ENCODE measurements at places on chromosomes 6 and 20.

- peak; percentile 32 for DNase-seq
Observed at GRCh38 chr20:41861772-41862422, 243.7 kb upstream of the CHD6 start.

DNA sequence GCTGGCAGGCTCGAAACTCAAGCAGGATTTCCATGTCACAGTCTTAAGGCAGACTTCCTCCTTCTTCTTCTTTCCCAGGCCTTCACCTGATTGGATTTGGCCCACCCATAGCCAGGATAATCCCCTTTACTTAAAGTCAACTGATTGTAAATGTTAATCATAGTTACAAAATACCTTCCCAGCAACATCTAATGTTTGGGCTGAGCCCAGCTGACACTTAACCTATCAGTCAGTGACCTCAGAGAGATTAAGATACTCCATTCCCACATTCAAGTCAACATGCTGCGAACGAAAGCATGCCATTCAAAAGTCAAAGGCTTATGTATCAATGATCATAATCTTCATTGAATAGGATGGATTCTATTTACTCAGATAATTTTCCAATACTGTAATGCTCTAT is 16.0 kb downstream of the MAP7 start:
- no peak for DNase-seq

GRCh38 chr20:41386502-41387427 is 20.1 kb upstream of the EMILIN3 start:
- DNase-seq: no peak

- DNase-seq: no peak
Observed at GRCh38 chr20:48120120-48120519, 334.8 kb upstream of the SULF2 start.

- no peak for DNase-seq
Observed at GRCh38 chr6:106184629-106185028, 98.5 kb downstream of the PRDM1 start.

- DNase-seq: no peak
Observed at GRCh38 chr6:33417128-33417902, 592 bp downstream of the CUTA start.

DNA sequence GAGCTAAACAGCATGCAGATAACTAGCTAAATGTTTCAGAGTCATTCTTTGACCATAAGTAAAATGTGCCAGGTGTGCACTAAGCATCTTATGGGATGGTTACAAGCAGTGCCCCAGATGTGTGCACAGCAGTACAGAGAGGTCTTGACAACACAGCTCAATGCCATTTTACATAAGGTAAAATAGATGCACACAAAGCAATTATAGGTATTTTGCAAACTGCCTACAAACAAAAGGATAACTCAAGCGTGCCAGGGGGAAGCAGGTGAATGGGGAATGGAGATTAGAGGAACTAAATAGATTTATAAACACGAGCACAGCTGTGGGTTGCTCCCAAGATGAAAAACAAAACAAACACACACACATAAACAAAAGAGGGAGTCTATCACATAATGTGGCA is 64.8 kb downstream of the SLC2A10 start:
- DNase-seq: no peak

DNA sequence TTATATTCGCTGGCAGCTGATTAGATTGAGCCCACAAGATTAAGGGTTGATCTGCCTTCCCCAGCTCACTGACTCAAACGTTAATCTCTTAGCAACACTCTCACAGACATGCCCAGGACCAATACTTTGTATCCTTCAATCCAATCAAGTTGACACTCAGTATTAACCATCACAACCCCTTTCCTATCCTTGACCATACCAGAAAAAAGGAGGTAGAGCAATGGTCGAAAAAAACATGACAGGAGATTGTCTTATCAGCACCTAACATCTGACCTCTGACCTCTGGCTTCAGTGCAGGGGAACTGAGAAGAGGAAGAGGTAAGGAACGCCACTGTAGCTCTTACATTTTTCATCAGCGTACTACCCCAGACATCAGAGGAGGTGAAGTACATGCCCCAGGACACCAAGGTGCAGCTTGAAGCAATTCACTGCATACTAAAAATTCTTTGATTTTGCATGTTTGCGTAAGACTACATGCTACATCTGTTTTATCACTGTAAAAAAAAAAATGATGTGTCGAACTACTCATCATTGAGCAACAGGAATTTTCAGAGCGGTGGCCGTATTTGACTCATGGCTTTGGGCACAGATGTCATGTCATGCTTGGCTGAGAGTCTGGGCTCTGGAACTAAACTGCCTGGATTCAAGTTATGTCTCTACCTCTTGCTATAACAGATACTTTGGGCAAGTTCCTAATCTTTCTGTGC is 188.0 kb upstream of the TAB2 start:
- no peak for DNase-seq

DNA sequence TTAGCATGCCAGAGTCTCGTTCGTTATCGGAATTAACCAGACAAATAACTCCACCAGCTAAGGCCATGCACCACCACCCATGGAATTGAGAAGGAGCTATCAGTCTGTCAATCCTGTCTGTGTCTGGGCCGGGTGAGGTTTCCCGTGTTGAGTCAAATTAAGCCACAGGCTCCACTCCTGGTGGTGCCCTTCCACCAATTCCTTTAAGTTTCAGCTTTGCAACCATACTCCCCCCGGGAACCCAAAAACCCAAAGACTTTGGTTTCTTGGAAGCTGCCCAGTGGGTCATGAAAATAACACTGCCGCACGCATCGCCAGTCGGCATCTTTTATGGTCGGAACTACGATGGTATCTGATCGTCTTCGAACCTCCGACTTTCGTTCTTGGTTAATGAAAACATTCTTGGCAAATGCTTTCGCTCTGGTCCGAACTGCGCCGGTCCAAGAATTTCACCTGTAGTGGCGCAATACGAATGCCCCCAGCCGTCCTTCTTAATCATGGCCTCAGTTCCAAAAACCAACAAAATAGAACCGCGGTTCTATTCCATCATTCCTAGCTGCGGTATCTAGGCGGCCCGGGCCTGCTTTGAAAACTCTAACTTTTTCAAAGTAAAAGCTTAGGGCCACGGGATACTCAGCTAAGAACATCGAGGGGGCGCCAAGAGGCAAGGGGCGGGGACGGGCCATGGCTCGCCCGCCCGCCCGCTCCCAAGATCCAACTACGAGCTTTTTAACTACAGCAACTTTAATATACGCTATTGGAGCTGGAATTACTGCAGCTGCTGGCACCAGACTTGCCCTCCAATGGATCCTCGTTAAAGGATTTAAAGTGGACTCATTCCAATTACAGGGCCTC is 1958.5 kb upstream of the DEFB115 start:
- DNase-seq: no peak

DNA sequence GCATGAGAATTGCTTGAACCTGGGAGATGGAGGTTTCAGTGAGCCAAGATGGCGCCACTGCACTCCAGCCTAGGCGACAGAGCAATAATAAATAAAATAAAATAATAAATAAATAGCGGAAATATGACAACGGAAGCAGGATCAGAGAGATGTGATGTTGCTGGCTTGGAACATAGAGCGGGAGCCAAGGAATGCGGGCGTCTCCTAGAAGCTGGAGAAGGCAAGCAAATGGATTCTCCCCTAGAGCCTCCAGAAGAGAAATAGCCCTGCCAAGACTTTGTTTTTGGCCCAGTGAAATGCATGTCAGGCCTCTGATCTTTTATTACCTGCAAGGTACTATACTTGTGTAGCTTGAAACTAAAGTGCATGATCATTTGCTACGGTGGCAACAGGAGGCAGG is 12.4 kb downstream of the KIAA1755 start:
- no peak for DNase-seq

DNA sequence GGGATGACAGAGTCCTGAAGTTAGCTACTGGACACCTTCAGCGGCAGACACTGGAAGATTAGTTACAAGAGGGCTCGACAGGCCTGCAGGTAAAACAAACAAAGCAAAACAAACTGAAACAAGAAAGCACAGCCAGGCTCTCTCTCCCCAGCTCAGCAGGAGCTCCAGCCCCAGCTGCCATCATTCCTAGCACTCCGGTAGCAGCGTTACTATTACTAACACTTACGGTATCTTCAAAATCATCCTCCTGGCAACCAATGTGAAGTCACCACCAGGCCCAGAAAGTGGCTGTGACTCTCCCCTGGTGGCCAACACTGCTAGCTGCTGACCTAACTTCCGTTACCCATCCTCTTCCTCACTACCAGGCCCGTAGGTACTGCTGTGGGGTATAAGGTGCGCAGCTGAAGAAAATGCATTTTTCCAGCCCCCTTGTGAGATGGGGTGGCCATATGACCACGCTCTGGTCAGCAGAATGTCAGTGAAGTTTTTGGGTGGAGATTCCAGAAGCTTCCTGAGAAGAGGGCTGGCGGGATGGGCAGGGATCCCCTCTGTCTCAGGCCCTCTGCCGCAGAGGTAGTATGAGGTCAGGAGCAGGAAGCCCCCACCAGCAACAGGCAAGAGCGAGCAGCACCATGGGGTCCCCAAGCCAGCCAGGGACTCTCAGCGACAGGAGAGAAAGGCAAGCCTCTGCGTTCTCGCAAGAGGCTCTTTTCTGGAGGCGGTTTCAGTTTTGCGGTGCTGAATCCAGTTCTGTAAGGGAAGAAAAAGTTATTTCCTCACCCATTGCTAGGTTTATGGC is 37.4 kb upstream of the TBXT start:
- no peak for DNase-seq

GRCh38 chr6:1825926-1826325 is 216.2 kb downstream of the FOXC1 start:
- no peak for DNase-seq

GRCh38 chr20:54250691-54251090 is 42.8 kb downstream of the PFDN4 start:
- no peak for DNase-seq

DNA sequence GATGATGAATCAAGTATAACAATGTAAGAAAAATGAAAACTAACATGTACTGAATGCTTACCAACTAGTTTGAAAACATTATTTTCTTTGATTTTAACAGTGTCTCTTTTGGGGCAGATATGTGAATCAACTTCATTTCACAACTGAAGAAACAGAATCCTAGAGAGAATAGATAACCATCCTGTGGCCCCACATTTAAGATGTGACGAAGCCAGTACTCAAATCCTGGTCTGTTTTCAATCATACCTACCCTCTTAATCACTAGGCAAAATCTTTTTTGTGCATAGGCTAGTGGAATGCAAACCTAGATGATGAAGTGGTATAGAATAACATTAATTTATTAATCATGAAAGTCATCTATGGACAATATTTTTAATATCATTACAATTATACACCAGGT is 371.6 kb upstream of the EPHA7 start:
- no peak for DNase-seq

Data from NT2/D1 (cell line).